ENCODE measurements at places on chromosomes 16 and 17.

- DNase-seq = no peak
Measured at GRCh38 chr16:88170528-88170991, 212.2 kb upstream of the ZNF469 start.

DNA sequence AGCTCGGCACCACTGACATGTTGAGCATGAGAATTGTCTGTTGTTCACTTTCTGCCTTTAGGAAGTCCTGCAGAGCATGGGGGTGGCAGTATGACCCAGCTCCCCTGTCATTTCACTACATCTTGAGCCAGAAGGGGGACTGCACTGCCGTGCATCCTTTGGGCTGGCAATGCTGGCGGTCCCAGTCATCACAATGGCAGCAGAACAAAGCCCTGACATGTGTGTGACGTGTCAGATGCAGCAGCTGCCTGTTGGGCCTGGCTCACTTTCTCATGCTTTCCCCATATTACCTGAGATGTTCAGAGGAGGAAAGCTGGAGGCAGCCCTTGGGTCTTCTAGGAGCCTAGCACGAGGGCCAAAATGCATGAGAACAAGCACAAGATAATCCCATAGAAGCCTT lies 6.3 kb upstream of the ABAT start:
- no peak for DNase-seq

DNA sequence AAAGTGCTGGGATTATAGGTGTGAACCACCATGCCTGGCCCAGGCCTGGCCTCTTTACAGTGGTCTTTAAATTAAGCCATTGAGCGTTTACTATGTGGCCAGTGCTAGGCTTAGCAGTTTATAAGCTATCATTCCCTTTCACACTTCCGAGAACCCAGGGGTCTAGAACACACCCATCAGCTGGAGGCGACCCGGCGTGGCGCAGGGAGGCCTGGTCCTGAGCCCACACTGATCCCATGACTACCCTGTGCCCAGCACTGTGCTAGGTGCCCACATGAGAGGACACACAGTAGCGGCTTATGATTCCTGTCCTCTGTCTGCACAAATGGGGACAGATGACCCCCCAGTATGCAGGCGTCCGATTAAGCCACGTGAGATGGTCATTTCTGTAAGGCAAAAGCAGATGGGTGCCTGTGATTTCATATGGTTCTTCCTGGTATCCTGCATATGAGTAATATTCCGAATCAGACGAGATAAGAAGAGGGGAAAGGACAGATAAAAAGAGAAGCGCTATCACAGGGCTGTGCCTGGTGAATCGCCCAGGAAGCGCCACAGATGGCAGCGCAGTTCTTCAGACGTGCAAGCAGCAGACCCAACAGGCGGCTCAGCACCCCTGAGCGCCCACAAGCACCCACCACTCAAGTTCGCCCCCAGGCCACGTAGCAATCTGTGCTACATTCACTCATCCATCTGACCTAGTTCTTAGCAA lies 5.3 kb downstream of the OSGIN1 start:
- no peak for DNase-seq

GRCh38 chr17:6675201-6675825 lies 23.8 kb downstream of the C17orf100 start:
- DNase-seq = no peak

- peak; percentile 65 for DNase-seq
Measured at GRCh38 chr16:22054847-22055590, 37.3 kb upstream of the VWA3A start.

- no peak for DNase-seq
Measured at GRCh38 chr17:81307636-81308560, 12.8 kb upstream of the SLC38A10 start.

DNA sequence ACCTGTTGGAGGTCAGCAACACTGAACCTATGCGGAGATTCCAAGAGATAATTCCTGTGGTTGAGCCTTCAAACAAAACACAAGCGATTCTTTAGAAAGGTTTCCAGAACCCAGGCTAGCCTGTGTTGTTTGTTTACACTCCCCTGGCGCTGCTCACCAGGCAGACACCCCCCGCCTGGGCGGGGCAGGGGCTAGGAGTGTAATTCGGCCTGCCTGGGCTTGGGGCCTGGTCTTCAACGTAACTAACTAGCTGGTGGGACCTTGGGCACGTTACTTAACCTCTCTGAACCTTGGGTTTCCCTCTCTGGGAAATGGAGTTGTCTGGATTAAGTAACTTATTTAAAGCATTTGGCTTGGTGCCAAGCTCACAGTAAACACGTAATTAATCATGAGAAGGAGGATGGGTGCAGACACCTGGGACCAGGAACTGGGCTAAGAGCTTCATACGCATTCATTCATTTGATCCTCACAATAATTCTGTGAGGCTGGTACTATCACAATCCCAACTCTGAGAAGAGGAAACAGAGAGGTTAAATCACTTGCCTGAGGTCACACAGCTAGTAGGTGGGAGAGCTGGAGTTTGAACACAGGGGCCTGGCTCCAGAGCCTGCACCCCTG lies 7.6 kb upstream of the ARHGAP27 start:
- no peak for DNase-seq

DNA sequence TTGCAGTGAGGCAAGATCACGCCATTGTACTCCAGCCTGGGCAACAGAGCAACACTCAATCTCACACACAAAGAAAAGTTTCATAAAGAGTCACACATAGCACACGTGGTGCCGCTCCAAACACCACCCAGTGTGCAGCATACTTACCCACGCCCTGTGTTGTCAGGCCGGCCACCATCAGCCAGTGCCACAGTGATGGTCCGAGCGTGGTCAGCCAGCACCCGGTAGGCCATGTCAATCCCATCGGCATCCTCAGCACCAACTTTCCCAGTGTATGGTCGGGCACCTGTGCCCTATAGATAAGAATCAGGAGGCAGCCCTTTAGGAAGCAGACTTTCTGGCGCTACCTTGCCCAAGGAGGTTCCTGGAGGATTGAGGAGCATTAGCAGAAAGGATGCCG lies 17.7 kb upstream of the EXOSC6 start:
- DNase-seq = no peak

DNA sequence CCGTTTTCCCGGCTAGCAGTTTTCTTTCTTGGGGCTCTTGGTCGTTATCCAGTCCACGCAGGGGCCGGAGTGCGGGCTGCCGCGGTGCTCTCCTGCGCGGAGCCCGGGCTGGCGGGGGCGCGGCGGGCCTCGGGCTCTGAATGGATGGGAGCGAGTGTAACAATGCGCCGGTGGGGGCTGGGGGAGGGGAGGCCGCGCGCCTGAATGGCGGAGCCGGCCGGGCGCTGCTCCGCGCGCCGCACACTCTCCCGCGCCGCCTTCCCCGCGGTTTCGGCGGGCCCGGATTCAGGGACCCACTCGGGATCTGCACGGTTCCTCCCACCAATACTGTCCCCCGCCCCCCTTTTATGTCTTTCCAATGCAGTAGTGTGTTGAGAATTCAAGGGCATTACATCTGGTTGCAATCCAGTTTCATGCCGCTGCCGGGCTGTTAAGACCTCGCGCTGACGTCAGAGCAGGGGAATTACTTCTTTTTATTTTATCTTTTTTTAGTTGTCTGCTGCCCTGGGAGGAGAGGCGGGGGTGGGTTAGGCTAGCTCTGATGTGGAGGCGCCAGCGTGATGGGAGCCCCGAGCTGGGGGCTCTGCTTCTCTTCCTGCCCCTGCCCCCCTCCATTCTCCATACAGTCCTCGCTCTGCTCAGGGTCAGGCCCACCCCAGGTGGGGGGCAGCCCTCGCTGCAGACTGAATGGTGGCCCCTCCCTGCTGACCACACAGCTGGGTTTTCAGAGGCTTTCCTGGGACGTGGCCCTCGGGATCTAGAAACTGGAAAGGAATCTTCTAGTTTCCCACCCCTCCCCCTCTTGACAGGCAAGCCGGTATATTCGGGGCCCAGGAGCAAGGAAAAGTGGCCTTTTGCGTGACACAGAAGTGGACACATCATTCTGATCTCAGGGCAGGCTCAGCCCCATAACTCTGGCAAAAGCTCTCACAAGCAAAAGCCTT lies 1.8 kb downstream of the RAI1 start:
- peak; percentile 63 for DNase-seq

DNA sequence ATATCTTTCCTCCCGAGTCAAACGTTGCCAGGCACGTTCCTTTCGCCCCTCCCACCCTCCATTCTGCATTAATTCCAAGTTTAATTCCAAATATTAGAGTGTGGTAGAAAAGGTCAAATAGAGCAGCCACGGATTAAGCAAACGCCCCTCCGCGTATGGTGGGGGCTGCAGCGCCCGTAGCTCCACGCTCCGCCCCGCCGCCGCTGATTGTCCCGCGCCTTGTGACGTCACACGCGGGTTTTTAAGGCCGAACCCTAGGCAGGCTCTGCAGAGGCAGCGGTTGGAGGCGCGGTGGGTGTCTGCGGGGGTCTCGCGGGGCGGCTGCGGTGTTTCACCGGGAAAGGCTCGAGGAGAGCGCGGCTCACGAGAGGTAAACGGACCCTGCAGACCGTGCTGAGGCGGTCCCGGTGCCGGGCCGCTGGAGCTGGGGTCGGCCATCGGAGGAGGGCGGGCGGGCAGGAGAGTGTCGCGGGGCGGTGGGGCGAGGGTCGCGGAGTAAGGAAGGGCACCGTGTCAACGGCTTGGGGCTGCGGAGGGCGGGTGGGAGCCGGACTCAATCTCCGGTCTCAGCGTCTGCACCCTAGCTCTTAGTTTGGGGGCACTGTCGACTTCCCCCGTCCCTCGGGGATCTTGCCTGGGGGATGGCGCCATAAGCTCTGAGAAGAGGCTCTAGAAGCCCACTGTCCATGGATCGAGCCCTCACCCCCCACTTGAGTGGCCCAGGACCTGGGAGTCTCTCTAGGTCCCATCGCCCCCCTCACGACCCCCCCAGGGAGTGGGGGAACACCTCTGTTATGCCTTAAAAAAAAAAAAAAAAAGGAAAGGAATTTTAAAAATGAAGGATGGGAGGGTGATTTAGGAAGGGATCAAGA lies at the start of gene ARL4D:
ARL4D (plus strand) TSS at position 270 of the 872 bp plus-strand sequence. CDS start 740 bp downstream, outside the sequence.
- DNase-seq = peak; percentile 83

- peak; percentile 26 for DNase-seq
Measured at GRCh38 chr16:4767872-4768548, 1.0 kb upstream of the ZNF500 start.

- no peak for DNase-seq
Measured at GRCh38 chr17:57697891-57698711, 47.0 kb downstream of the CCDC182 start.

DNA sequence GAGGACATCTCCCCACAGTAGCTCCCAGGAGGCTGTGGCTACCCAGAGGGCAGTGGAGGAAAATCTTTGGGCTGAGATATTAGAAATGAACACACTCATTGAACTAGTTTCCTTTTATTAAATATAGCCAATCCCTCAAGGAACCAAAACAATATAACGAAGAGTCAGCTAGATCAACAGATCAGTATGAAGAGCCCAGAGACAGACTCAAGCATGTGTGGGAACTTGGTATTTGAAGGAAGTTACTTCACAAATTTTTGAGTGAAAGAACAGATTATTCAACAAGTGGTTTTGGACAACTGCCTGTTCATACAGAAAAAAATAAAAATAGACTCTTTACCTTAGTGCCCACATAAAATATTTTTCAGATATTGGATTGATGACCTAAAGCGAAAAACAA lies 183.6 kb upstream of the PMFBP1 start:
- no peak for DNase-seq

DNA sequence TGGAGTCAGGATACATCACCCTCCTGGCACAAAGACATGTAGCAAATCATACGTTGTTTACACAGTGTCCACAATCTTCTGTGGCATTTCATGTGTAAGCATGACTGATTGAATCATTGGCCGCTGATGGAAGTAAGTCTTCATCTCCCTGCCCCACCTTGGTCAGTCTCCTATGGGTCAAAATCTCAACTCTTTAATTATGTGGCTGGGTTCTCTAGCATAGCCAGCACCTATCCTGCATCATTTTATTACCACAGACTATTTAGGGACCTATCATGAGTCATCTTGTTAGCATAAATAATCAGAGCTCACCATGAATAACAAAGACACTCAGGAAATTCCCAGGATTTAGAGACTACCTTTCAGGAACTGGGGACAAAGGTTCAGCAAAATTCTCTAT lies 15.9 kb downstream of the TANC2 start:
- no peak for DNase-seq

- no peak for DNase-seq
Measured at GRCh38 chr17:2933606-2934005, 129.8 kb downstream of the OR1D5 start.

- peak; percentile 11 for DNase-seq
Measured at GRCh38 chr16:1194665-1195392, 30.2 kb downstream of the TPSG1 start.

DNA sequence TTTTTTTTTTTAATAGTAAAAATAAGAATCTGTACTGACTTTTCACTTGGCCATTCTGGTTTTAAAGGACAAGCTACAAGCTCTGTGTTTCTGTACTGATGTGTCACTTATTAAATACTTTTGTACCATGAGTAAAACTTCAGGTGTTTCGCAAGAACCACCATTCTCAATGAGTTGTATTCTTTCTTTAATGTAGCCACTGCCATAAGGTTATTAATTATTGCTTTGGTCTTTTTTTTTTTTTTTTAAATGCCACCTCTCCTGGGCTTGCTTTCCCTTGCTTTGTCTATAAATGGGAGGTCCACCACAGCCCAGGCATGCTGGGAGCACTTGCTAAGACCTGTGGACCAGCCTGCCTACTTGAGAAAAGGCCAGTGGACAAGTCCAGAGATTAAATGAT lies 8.4 kb downstream of the ARL2BP start:
- DNase-seq = no peak

DNA sequence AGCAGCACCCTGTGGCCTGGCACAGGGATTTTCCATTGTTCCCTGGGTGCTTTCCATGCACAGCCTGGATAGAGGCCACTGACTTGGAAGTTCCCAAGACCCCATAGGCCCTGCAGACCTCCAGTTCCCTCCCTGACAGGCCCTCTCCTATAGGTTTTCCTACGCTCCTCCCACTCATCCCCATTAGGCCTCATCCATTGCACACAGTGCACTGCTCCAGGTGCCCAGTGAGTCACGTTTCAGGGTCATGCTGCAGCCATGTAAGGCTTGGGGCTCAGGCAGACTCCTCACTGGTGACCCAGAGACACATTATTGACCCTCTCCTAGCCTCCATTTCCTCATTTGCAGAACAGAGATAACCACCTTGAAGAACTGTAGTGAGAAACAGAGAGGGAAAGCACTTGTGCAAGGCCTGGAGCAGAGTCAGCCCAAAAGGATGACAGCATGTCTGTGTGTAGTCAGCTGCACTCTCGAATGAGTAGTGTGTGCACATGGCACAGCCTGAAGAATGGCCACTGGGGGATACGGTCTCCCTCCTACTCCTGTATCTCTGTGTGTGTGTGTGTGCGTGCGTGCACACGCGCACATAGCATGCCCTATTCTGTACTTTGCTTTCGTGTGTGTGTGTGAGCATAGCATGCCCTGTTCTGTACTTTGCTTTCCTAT lies 26.8 kb downstream of the DRC3 start:
- no peak for DNase-seq

- DNase-seq = no peak
Measured at GRCh38 chr17:54980375-54980774, 11.8 kb downstream of the STXBP4 start.

GRCh38 chr16:64206862-64207261 lies 915.0 kb downstream of the CDH11 start:
- DNase-seq = no peak

GRCh38 chr16:75627851-75628250 lies 4.8 kb upstream of the ADAT1 start:
- DNase-seq = no peak

- no peak for DNase-seq
Measured at GRCh38 chr16:88349903-88350900, 32.6 kb upstream of the ZNF469 start.
